ENCODE measurements at places on chromosomes 1 and 21.

DNA sequence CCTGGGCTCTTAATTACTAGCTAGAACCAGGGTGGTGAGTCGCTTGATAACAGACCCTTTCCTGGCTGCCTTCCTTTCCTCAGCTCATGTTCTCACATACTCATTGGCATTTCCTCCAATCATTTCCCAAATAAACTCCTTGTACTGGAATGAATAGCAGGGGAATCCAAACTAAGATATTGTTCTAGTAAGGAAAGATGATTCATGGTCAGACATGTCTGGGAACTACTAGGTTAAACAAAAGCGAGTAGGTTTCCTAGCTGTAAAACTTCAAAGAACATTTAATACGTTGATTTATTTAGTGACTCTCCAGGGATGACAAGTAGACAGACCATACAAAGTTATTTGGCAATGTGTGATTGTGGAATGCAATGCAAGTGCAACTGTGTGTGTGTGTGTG lies 121.2 kb upstream of the KCNJ6 start:
- no peak for DNase-seq

DNA sequence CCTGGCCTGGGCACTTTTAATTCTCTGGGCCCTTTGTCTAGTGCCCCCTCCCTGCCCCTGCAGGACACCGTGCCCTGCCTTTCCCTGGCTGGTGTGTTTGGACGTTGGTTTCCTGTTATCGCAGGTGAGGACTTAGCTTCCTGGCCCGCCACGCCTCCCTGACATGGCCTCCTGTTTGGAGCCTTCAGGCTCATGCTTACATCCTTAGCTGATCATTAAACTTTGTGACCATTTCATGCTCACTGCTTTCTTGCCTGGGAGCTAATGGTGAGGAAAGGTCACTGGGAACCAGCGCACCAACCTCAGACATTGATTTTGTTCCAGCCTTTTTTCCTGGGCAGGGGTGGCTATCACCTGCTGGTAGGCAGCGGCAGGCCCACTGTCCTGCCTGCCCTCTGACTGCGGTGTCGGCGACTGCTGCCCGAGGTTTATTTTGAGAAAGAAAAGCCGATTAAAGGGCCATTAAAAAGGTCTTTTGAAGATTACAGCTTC lies 3.7 kb downstream of the PFKL start:
- no peak for DNase-seq

DNA sequence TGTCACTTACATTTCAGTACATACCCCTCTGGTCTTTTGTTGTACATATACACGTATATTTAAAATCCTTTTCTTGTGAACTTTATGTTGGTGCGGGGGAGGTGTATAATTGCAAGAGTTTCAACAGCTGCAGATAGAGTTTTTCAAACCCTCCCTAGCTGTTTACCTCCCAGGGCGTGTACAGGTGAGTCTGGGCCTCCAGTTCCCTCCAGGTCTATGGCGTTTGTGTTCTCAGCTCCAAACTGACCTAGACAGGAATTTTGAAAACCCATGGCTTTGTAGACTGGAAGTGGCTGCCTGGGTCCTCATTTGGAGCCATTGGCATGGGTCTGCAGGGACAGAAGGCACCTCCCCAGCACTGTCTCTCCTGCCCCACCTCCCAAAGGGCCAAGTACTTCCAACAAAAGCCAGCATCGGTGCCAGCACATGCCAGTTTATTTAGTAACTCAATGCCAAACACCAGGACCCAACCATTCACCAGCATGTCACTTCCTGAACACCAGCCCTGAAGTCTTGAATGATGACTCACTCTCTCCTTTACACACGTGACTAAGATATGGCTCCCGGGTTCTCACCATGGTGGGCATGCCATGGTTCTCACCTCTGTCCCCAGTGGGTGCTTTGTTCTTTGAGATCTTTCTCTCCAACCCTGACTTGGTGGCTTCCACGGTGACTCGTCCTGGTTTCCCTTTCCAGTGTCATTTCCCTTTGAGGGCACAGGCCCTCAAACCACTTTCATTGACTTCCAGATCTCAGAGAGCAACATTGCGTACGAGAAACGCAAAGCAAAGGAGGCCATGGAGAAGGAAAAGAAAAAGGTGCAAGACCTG lies 57.3 kb upstream of the EFHD2 start:
- DNase-seq: peak; percentile 11

DNA sequence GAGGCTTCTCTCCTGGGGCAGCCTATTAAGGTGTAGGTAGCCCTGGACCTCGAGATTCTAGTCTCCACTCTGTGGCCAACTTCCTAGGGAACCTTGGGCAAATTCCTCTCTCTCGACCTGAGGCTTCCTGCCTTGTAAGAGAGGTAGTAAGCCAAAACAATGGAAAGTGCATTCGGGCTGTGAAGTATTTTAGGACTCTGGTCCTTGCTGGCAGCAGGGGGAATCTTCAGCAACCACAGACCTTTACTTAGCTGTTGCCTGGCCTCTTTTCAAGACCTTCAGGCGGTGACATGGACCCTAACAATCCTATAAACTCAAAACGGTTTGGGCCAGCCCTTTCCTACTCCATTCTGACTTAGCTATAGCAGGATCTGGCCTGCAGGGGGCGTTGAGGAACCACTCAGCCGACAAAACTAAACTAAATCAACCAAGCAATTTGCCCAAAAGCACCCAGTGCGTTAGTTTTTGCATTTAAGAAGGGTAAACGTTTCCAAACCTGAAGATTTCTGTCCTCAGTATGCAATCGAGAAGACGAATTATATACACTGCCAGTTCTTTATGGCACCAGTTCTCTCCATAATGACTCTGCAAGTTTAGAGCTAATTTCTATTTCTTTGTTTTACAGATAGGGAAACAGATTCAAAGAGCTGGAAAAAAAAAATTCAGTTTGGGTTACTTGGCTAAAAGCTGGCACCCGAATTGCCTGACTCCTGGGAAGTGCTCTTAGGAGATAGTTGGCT lies 10.9 kb upstream of the SESN2 start:
- DNase-seq: peak; percentile 77
